Cortex of kidney (tissue), 1 donor: ENCODE measurements at places on chromosomes 2 and 18.

- no peak for DNase-seq
Observed at GRCh38 chr2:56314796-56315195, 131.0 kb downstream of the CCDC85A start.

GRCh38 chr2:68216454-68217310 is 35.6 kb downstream of the PPP3R1 start:
- no peak for DNase-seq

GRCh38 chr2:27084297-27085061 is 2.1 kb upstream of the KHK start:
- DNase-seq = no peak

- DNase-seq = no peak
Observed at GRCh38 chr2:223465793-223466192, 136.4 kb downstream of the SCG2 start.

GRCh38 chr2:119544939-119545475 is 758 bp downstream of the CFAP221 start:
- no peak for DNase-seq

- no peak for DNase-seq
Observed at GRCh38 chr2:167814881-167815718, 432.3 kb downstream of the STK39 start.

- no peak for DNase-seq
Observed at GRCh38 chr18:62839874-62840713, 124.8 kb downstream of the PHLPP1 start.

DNA sequence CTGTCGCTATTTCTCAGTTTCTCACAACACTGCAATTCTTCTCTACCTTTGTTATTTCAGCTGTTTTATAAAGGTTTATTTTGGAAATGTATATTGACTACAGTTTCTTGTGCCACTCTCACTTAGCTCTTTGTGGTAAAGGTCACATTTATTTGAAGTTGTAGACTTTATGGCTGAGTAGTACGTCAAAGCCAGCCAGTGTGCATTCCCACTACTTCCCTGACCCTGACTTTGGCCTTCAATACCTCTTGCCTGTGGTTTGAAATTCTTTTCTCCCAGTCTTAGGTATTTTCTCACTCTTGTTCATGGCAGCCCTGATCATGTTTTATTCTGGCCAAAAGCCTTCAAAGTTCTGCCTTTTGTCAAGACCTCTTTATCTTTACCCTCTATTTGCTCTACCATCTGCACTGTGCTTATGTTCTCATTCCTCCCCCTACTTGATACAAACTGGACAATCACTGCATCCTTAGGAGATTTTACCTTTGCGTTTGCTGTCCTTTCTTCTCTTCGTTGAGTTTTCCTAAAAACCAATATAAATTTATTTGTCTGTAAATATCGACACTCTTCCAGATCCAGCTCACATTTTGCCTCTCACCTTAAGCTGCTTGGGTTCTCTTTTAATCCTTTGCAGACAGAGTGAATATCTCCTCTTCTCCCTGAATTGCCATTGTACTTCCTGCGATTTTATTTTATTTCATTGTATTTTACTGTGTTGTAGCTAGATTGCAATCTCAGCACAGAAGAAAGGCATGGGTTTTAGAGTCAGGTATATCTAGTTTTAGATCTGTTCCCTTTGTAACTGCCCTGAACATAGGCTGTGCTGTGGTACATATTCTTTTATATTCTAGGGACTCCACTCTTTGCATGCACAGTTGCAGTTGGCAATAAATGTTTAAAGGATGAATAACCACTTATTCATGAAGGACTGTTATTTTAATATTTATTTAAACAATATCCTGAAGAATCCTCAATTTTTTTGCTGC is 31.2 kb downstream of the GULP1 start:
- no peak for DNase-seq

DNA sequence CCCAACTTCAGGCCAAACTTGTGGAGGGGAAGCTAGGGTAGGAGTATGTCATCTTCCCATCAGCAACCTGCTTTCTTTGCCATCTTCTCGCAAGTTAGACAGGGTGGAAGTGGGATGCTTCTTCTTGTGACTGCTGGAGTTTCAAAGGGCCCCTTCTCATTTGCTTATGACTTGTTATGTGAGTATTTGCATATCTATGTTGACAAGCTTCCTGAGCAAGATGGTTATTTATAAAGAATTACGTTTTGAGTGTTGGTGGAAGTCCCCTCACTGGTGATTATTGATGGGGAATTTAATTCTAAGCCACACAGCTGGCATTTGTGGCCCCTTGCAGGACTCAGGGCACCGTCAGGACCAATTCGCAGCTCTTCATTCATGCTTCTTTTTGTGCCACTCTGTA is 791.0 kb downstream of the LRRTM4 start:
- DNase-seq = no peak

DNA sequence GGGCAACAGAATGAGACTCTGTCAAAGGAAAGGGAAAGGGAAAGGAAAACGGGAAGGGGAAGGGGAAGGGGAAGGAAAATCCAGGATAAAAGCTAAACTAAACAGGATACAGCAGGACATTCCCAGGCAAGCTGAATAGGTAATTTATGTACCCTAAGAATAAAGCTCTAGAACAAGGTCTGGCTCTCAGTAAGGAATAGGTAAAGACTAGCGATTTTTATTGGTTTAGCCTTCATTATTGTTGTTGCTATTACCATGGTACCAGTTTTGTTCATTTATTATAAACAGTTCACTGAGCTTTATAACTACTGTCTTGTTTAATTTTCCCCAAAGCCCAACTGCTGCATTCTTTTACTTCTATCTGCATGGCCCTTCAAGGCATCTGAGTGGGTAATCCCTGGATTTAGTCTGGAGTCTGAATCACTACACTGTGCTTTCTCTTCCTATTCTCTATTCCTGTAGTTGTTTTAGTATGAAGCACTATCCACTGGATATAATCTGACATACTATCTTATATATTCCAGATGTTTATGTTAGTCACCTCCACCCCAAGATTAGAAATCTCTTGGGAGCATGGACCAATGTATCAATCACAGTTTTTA is 127.1 kb upstream of the TANK start:
- no peak for DNase-seq

GRCh38 chr2:235979753-235980435 is 188.3 kb downstream of the GBX2 start:
- no peak for DNase-seq

DNA sequence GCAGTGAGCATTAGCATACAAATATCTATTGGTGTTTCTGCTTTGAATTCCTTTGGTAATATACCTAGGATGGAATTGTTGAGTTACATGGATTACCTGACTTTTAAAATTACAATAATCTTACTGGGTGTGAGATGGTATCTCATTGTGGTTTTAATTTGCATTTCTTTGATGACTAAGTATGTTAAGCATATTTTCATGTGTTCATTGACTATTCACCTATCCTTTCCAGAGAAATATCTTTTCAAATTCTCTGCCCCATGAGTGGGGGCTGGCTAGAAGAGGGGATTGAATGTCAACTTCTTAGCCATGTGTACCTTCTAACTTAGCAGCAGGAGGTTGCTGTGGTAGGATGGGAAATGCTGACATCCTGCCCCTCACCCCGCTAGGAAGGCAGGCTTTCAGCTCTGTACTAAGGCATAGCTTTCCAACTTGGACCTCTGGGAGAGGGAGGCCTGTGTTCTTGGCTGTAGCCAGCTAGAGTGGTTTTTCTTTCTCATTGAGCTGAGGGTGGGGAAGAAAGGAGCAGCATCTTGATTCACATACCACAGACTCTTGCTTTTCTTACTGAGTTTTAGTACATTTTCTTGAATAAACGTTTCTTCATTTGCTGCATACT is 63.3 kb upstream of the TTC27 start:
- no peak for DNase-seq

DNA sequence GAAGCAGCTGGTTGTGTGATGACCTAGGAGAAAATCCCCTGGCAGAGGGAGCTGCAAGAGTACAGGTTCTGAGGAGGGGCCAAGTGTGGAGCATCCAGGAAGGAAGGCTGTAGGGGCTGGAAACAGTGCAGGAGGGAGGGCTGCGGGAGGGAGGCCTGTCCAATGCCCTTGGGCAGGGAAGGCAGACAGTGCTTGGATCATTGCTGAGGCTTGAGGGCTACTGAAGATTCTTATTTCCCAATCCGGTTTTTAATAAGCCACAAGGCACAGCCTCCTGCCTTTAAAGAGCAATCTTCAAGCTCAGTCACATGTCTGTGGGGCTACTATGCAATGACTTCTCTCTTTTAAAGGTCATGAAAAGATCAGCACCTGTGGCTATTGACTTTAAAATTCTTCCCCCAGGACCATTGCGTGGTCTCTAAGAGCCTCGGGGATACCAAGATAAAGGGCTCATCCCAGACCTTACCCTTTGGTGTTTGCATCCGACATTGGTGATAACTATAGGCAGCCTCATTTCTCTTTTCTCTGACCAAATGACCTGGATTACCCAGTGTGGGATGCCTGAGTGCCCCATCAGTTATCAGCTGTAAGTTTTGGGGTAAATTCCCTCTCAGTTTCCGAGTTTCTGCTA is 149.6 kb downstream of the DOCK10 start:
- no peak for DNase-seq

DNA sequence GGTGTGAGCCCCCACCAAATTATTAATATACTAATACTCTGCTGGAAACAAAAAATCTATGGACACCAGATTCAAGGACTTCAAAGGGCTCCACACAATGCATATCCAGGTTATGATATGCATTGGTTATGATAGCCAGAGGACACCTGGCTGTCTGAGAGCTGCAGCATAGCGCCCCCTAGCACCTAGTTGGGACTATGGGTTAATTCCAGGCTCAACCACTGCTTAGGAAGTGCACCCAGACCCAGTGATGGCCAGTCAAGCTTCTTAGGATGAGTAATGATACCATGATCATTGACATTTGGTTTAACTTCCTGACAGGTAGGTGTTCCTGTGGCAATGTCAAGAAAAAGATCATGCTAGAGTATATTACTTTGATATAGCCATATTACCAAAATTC is 3.8 kb upstream of the FRZB start:
- DNase-seq = no peak

GRCh38 chr18:64180171-64180570 is 31.3 kb upstream of the LINC00305 start:
- DNase-seq = no peak

DNA sequence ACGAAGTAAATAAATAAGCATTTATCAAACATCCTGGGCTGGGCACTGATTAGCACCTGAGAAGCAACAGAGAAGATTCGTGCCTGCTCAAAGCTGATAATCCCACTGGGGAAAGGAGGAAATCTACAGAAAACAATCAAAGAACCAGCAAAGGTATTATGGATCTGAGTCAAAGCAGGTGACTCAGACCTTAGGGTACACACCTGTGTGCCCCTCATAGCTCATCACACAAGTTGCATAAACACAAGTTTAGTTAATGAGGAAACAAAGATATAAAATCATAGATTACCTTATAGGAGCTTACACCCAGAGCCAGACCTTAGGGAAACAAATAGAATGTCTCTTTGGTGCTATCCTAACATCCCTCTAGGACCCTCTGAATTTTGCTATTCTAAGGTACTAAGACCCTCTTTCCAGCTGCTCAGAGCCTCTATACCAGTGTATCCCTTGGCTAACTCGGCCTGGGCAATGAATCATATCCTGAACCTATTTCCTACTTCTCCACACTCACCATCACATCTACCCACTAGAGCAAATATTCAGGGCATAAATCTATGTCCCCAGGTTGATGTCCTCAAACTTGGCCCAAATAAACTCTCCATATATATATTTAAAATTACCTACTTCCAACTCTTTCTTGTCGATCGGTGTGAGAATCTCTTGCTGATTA is 19.3 kb upstream of the CTIF start:
- no peak for DNase-seq

- no peak for DNase-seq
Observed at GRCh38 chr2:158458617-158458920, 1.8 kb downstream of the PKP4 start.

DNA sequence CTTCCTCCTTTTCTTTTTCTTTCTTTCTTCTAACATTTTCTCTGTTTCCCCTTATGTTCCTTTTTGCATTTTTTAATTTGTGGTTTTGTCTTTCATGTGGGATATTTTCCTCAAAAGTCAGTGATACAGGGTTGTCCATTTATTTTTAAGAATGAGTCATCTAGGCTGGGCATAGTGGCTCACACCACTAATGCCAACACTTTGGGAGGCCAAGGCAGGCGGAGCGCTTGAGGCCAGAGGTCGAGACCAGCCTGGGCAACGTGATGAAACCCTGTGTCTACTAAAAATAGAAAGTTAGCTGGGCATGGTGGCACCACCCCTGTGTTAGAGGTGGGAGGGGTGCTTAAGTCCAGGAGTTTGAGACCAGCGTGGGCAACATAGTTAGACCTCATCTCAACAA is 35.8 kb downstream of the KATNAL2 start:
- no peak for DNase-seq

DNA sequence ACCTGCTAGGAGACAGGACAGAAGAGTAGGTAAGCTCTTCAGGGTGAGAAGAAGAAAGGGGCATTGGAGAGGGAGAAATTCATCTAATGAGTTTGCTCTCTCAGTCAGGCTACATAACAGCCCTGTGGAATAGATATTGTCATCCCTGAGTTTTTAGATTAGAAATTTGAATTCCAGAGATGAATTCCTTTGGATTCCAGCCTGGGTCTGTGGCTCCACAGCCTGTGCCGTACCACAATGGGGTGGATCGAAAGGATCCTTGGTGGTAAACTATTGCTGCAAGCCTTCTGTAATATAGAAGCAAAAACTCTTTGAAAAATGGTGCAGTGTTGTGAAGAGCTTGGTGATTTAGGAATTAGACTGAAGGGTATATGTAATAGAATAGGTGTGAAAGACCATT is 21.0 kb downstream of the MYO1B start:
- DNase-seq = no peak

GRCh38 chr2:152782171-152782570 is 63.8 kb downstream of the ARL6IP6 start:
- no peak for DNase-seq

GRCh38 chr18:11327391-11328009 is 178.1 kb upstream of the PIEZO2 start:
- no peak for DNase-seq

GRCh38 chr2:138086576-138086975 is 122.3 kb downstream of the HNMT start:
- DNase-seq = no peak

DNA sequence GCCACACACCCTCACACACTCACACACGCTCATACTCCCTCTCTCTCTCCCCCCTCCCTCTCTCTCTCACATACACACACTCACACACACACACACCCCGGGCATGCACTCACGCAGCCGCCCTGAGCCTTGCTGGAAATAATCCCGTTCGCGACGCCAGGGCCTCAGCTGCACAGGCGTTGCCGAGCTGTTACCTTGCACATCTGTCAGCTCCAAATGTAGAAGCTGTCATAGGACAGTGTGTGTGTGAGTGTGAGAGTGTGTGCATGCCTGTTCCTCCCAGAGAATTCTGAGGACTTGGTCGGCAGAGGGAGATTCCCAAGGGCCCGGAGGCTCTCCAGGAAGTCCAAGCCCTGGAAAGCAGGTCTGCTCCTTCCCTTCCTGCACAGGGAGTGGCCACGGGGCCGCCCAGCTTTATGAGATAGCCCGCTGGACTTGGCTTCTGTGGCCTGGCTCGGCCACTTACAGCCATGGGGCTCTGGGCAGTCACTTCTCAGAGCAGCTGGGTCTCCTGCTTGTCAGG is 8.6 kb downstream of the SPR start:
- DNase-seq = no peak

- DNase-seq = no peak
Observed at GRCh38 chr2:152037743-152038435, 61.0 kb downstream of the CACNB4 start.
